ENCODE measurements at places on chromosomes 4 and X.

DNA sequence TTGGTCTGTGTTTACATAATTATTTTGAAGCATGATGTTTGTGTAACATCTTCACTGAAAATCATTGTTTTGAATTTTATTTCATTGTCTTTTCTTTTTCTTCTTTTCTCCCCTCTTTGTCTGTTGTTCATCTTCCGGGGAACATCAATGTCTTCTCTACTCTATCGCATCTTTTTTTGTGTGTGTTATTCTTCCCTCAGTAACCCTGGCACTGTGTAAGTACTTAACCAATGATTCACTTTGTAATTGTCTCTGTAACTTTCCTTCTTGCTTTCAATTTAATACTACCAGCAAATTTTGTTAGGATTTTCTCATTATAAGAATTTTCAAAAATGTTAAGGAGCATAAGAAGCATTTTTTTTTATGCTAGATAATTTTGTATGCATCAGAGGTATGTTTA lies 130.8 kb downstream of the PDLIM5 start:
- no peak for DNase-seq

GRCh38 chrX:21847342-21847741 lies 7.9 kb downstream of the MBTPS2 start:
- DNase-seq = no peak

- no peak for DNase-seq
These were observed 101.4 kb upstream of the RAB40AL start for GRCh38 chrX:102835504-102836146.

- DNase-seq = no peak
These were observed 18.0 kb downstream of the HERC6 start for GRCh38 chr4:88396681-88397080.

GRCh38 chr4:54093324-54094240 lies 6.4 kb upstream of the GSX2 start:
- peak; percentile 40 for DNase-seq

GRCh38 chr4:2977211-2978088 lies 14.1 kb downstream of the GRK4 start:
- DNase-seq = no peak

- no peak for DNase-seq
These were observed 45.6 kb downstream of the GALNT7 start for GRCh38 chr4:173214231-173214630.

DNA sequence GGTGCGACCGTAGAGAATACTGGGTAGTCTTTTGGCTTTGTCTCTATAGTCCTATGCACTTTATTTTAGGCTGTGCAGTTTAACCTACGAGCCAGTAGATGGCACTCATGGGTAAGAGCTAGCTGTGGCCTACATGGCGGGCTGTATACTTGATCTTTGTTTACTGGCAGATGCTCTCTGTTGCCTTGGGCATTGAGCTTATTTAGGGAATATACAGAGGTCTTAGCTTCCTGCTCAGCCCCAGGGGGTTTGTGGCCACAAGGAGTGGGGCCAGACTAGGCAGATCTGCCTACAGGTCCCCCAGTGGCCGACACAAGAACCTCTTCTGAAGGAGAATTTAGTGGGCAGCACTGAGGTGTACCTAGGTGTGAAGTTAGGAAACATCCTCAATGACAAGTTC lies 227.6 kb upstream of the HDX start:
- no peak for DNase-seq

DNA sequence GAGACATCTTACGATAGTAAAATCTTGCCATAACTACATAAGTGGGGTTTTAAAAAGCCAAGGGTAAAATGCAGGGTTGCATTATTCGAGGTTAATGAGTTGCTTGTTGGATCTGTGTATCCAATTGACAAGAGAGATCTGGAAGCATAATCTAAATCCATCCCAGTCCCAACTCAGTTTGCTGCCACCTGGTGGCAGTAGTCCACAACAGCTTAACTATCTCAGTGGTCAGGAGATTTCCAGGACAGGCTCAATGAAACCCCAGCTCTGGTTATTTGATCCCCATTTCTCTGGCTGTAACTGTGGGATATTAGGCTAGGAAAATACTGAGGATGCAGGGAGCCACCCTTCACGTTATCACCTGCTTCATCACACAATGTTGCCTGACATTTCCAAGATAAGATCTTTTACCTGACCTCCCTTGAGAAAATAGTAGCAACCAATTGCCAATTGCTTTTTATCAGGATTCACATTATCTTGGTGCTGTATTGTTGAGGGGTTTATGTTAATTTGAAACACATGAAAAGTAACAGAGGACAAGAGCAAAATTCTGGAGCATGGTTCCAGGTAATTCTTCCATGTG lies 88.2 kb upstream of the TNIP3 start:
- DNase-seq = peak; percentile 43

DNA sequence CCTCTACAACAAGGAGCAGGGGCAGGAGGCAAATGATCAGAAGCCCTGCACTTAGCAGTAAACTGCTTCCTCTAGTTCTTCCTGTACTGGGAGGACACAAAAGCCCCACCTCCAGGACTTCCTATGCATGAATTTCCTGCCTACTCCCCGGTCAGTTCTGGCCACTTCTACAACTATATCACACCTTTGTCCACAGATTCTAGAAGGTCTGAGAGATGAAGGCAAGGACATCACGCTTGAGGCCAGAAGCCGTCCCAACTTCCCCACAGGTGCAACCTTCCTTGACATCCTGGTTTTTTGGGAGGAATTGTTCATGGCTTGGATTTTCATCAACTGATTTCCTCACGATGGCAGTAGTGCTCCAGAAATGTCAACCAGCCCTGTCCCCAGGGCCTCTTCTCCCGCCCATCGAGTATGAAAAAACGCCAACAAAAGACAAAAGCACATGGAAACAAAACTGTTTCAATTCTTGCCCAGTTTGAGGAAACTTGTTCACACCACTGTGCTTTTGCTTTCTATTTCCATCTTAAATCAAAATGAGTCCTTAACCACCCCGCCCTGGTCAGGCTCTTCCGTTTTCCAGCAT lies 206.5 kb upstream of the STK26 start:
- DNase-seq = peak; percentile 65

DNA sequence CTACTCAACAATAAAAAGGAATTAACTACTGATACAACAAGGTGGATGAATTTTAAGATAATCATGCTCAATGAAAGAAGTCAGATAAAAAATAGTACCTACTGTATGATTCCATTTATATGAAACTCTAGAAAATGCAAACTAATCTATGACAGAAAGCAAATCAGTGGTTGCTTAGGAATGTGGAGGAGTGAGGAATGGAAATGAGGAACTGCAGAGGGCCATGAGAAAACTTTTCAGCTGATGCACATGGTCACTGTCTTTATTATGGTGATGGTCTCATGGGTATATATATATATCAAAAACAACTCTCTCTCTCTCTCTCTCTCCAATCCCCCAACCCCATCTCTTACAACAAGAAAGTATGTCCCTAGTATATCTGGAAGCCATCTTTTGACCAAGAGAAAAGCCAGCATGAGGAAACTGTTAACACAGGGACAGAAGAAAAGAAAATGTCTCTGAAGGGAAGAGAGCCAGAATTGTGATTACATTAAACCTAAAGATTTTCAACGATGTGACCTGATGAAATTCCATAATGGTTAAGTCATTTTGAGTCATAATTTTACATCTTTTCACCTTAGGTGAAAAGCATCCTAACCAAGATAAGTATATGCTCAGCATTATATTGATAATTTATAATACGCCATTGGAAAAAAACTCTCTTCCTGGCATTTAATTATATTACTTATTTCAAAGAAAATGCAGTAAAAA lies 8.5 kb upstream of the NFKB1 start:
- no peak for DNase-seq

GRCh38 chrX:13790206-13791131 lies 26.4 kb downstream of the GPM6B start:
- no peak for DNase-seq

- DNase-seq = no peak
These were observed 130.5 kb upstream of the APOOL start for GRCh38 chrX:84873176-84873575.

DNA sequence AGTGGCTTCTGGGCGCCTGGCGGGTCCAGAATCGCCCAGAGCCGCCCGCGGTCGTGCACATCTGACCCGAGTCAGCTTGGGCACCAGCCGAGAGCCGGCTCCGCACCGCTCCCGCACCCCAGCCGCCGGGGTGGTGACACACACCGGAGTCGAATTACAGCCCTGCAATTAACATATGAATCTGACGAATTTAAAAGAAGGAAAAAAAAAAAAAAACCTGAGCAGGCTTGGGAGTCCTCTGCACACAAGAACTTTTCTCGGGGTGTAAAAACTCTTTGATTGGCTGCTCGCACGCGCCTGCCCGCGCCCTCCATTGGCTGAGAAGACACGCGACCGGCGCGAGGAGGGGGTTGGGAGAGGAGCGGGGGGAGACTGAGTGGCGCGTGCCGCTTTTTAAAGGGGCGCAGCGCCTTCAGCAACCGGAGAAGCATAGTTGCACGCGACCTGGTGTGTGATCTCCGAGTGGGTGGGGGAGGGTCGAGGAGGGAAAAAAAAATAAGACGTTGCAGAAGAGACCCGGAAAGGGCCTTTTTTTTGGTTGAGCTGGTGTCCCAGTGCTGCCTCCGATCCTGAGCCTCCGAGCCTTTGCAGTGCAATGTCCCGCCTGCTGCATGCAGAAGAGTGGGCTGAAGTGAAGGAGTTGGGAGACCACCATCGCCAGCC lies at the start of gene ATOH1:
Gene ATOH1, plus strand, starts transcription at position 422 of the 663 bp plus-strand sequence. Its CDS starts 174 bp downstream, at position 596.
- DNase-seq = no peak

- DNase-seq = no peak
These were observed 194.9 kb downstream of the PALLD start for GRCh38 chr4:168691631-168692369.

DNA sequence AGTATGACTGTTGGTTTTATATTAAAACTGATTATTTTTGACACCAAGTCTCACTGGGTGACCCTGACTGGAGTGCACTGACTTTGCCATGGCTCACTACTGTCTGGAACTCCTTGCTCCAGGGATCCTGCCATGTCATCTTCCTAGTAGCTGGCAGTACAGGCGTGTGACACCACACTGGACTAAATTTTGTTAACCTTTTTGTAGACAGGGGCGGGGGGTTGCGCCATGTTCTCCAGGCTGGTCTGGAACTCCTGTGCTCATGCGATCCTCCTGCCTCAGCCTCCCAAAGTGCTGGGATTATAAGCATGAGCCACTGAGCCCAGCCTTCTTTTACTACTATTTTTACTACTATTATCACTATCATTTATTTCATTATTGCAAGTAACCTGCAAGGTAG lies 8.9 kb downstream of the XAGE1A start:
- no peak for DNase-seq

DNA sequence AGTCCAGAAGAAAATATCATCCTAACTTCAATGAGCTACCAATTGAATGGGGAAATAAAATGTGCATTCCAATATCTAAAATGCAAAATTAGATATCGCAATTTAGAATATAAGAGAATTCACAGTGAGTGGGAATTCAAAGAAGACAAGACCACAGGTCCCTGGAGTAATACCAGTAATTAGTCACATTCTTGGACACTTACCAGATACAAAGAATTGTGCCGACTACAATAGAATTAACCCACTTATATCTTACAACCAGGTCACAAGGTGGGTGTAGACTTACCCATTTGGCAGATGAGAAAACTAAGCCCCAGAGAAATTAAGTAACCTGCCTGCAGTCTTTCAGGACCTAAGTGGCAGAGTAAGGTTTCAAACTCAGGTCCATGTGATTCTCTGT lies 84.3 kb upstream of the C1QTNF7 start:
- no peak for DNase-seq

DNA sequence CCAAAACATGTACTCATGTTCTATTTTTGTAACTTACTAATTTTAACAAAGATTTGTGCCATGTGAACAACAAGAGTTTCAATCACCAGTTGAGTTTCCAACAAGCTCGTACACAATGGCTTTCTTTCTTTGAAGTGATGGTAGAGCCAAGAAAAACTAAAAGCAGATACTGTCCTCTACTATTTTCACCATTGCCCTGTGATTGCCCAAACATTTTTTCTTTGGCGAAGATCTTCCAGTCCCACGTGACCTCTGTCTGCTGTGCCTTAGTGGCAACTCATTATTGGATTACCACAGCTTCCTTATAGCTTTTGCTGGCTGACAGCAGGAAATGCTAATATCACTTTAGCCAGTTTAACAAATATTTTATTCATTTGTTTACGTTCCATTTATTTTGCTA lies 1147.1 kb downstream of the STIM2 start:
- no peak for DNase-seq

GRCh38 chrX:134191281-134191680 lies 45.7 kb upstream of the CCDC160 start:
- DNase-seq = no peak

GRCh38 chrX:155027509-155028066 lies 944 bp downstream of the FUNDC2 start:
- no peak for DNase-seq

DNA sequence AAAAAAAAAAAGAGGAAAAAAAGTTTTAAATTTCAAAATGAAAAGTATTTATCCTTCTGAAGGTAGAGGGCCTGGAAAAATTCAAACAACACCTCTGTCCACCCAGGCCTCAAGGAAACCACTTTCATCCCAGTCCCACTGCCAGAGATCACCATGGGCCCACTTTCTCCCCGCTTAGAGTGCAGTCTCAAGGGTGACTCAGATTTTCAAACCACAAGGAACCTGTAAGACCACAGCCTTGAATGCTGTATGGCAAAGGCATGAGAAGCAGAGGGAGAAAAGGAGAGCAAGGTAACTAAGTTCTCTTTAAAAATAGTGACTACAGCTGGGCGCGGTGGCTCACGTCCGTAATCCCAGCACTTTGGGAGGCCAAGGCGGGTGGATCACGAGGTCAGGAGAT lies 87.9 kb upstream of the PACRGL start:
- DNase-seq = no peak

- no peak for DNase-seq
These were observed at the start of gene DCAF12L1 for GRCh38 chrX:126552313-126553022. Gene DCAF12L1, minus strand, starts transcription at chrX:126552814. Its CDS starts 206 bp downstream, at chrX:126552608.

- no peak for DNase-seq
These were observed 74.8 kb downstream of the FREM3 start for GRCh38 chr4:143625632-143626031.

- no peak for DNase-seq
These were observed 246.2 kb downstream of the ASMT start for GRCh38 chrX:1860936-1861594.

- DNase-seq = no peak
These were observed 120.3 kb downstream of the RASL11B start for GRCh38 chr4:52982255-52982945.

DNA sequence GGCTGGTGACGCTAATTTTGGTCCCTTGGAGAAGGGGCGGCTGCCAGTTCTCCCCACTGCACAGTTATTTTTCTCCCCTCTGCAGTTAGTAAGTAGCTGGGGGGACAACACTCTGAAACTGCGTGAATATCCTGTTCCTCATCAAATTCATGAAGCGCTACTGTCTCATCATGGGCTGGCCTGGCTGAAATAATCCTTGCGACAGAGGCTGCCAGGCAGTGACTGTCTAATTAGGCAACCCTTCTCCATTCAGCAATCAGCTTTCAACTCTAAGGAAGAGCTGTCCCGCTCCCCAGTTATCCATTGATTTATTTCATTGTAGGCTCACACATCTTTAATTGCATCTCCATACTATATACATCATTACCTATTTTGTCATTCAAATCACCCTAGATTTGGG lies 8.2 kb downstream of the SH3TC1 start:
- no peak for DNase-seq

GRCh38 chrX:24444645-24445044 lies 20.4 kb upstream of the PDK3 start:
- no peak for DNase-seq

Data from activated CD4-positive, alpha-beta T cell treated with anti-CD3 and anti-CD28 coated beads, Interleukin-2, amount 50 U/mL, for 4 hours (primary cell).